ENCODE measurements at places on chromosomes 4 and X. TPM values are rescaled to one million over a fixed set of nuclear protein-coding genes. Genes with fewer than 3 reads are reported as not detected.

GRCh38 chr4:6443035-6444023, 29.1 kb downstream of the PPP2R2C start:
- DNase-seq: no peak
- no peak overlapping the region for H3K4me3 ChIP-seq
- H3K27me3 ChIP-seq: no peaks in the 10 kb centered on the region
- no peaks in the 10 kb centered on the region for H3K4me1 ChIP-seq
- no peaks in the 10 kb centered on the region for H3K36me3 ChIP-seq

- no peak overlapping the region for H3K27ac ChIP-seq
- no peaks in the 10 kb centered on the region for H3K36me3 ChIP-seq
- H3K4me1 ChIP-seq: no peaks in the 10 kb centered on the region
- no peaks in the 10 kb centered on the region for H3K27me3 ChIP-seq
- DNase-seq: no peak
- H3K4me3 ChIP-seq: no peak overlapping the region
Observed at GRCh38 chrX:139750390-139750789, 42.4 kb upstream of the MCF2 start.

GRCh38 chrX:87265518-87265917, 252.1 kb upstream of the KLHL4 start:
- H3K36me3 ChIP-seq: no peaks in the 10 kb centered on the region
- H3K27ac ChIP-seq: no peak overlapping the region
- no peak for DNase-seq

GRCh38 chr4:1964443-1964842, 44.3 kb downstream of the NELFA start:
- H3K4me1 ChIP-seq: no peaks in the 10 kb centered on the region
- no peak overlapping the region for H3K4me3 ChIP-seq
- no peak overlapping the region for H3K27ac ChIP-seq
- no peak for DNase-seq

- no peaks in the 10 kb centered on the region for H3K27me3 ChIP-seq
- no peaks in the 10 kb centered on the region for H3K36me3 ChIP-seq
- H3K4me1 ChIP-seq: no peaks in the 10 kb centered on the region
- no peak overlapping the region for H3K27ac ChIP-seq
- DNase-seq: no peak
Observed at GRCh38 chrX:52031371-52031770, 37.6 kb downstream of the MAGED4B start.

DNA sequence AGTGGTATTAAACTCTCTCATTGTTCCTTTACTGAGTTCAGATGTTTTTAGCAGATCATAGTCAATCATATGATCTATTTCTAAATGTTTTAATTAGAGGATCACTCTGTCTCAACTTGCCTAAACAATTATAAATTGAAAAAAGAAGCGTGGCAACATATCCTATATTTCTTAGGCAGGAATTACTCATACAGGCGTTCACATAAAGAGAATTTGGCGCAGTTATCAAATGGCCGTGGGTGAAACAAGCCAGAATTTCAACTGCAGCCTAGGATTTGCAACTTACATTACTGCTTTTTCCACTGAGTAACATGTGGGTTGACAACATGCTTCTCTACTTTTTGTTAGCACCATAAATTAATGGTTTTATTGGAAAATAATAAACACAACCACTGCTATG, 141.3 kb downstream of the CPE start:
- no peaks in the 10 kb centered on the region for H3K4me1 ChIP-seq
- no peaks in the 10 kb centered on the region for H3K27me3 ChIP-seq
- no peak overlapping the region for H3K4me3 ChIP-seq
- no peak overlapping the region for H3K27ac ChIP-seq
- no peaks in the 10 kb centered on the region for H3K36me3 ChIP-seq
- no peak for DNase-seq

- H3K27ac ChIP-seq: no peak overlapping the region
- H3K4me3 ChIP-seq: no peak overlapping the region
- H3K36me3 ChIP-seq: peaks cover 29% of the 10 kb centered on the region
- no peaks in the 10 kb centered on the region for H3K27me3 ChIP-seq
Observed at GRCh38 chrX:48595929-48596328, 1.4 kb upstream of the WDR13 start.

DNA sequence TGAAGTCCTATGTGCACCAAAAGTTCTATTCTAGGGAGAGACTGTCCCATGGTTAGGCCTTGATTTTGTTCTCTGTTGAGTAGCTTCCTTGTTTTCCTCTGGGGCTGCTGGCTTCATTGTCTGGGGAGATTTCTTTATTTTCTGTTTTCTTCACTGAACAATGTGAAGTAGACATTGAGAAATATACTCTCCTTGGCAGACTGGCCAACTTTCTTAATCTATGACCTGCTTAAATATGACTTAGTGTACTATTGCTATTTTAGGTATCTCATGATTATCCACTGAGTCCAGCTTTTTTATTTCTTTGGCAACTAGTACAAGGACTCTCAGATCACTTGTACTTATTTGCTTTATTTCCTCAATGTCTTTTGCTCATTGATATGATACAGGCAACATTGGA, 1594.6 kb downstream of the ARAP2 start:
- no peaks in the 10 kb centered on the region for H3K36me3 ChIP-seq
- H3K27ac ChIP-seq: no peak overlapping the region
- no peaks in the 10 kb centered on the region for H3K4me1 ChIP-seq
- H3K27me3 ChIP-seq: no peaks in the 10 kb centered on the region
- H3K4me3 ChIP-seq: no peak overlapping the region

DNA sequence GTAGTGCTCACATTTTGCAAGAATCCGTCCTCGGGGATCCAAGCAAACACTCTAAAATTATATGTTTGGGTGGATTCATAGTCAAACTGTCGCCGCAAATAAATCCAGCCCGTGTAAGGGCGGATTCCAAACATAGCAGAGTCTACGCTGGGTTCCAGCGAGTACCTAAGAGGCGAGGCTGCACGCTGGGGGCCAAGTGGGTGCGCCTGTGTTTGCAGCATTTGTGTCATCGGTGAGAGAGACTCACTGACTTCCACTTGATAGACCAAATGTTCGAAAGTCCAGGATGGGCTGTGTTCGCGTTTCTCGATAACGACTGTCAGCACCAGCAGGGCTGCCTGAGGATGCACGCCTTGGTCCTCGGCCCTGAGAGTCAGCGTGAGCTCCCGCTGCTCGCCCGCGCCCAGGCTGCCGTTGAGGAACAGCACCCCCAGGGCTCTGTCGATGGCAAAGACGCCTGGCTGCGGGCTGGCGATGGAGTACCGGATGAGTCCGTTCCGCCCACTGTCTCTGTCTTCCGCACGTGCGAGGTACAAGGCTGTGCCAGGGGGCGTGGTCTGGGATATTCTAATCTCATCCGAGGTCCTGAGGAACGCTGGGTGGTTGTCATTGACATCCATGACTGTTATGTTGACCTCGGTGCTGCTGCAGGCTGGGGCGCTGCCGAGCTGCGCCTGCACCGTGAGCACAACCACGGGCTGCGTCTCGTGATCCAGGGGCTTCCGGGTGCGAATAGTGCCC, 158.7 kb downstream of the DCHS2 start:
- no peaks in the 10 kb centered on the region for H3K36me3 ChIP-seq
- no peak overlapping the region for H3K4me3 ChIP-seq
- no peaks in the 10 kb centered on the region for H3K27me3 ChIP-seq
- DNase-seq: no peak
- H3K4me1 ChIP-seq: no peaks in the 10 kb centered on the region
- no peak overlapping the region for H3K27ac ChIP-seq

GRCh38 chr4:158667651-158668198, 4.0 kb downstream of the C4orf46 start:
- H3K27me3 ChIP-seq: no peaks in the 10 kb centered on the region
- H3K4me1 ChIP-seq: peaks cover 6% of the 10 kb centered on the region
- no peak overlapping the region for H3K27ac ChIP-seq
- H3K36me3 ChIP-seq: peaks cover 28% of the 10 kb centered on the region
- DNase-seq: no peak
- H3K4me3 ChIP-seq: no peak overlapping the region

GRCh38 chr4:7427831-7428260, 6.9 kb downstream of the PSAPL1 start:
- H3K36me3 ChIP-seq: no peaks in the 10 kb centered on the region
- H3K27ac ChIP-seq: no peak overlapping the region
- no peaks in the 10 kb centered on the region for H3K4me1 ChIP-seq
- DNase-seq: peak; percentile 17
- no peak overlapping the region for H3K4me3 ChIP-seq
- no peaks in the 10 kb centered on the region for H3K27me3 ChIP-seq

DNA sequence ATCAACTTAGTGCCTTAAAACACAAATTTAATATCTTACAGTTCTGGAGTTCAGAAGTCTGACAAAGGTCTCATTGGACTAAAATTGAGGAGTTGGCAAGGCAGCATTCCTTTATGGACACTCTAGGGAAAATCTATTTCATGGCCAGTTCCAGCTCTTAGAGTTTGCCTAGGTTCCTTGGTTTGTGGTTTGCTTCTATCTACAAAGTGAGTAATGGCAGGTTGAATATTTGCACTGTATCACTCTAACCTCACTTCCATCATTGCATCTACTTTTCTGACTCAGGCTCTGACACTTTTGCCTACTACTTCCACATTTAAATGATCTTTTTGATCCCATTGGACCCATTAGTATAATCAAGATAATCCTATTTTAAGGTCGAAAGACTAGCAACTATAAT, 64.7 kb upstream of the PCDH10 start:
- no peak overlapping the region for H3K4me3 ChIP-seq
- no peaks in the 10 kb centered on the region for H3K27me3 ChIP-seq
- no peaks in the 10 kb centered on the region for H3K36me3 ChIP-seq
- no peak for DNase-seq

DNA sequence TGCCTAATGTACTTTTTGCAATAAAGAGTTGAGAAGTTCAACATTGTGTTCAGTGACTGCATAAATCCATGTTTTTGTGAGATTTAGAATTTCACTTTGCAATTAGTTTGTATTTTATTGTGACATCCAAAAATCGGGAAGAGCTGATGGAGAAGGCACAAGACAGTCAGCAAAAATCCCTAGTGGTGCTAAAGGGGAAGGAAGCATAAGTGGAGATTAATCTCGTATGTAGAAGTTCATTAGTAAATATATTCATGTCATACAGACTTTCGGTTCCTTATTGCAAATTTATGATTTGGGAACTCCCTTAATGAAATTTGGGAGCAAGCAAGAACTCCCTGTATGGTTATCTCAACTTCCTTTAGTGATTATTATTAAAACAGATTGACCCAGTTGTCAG, 57.8 kb upstream of the SLC39A8 start:
- no peaks in the 10 kb centered on the region for H3K4me1 ChIP-seq
- H3K27ac ChIP-seq: no peak overlapping the region
- H3K36me3 ChIP-seq: no peaks in the 10 kb centered on the region
- H3K4me3 ChIP-seq: no peak overlapping the region

DNA sequence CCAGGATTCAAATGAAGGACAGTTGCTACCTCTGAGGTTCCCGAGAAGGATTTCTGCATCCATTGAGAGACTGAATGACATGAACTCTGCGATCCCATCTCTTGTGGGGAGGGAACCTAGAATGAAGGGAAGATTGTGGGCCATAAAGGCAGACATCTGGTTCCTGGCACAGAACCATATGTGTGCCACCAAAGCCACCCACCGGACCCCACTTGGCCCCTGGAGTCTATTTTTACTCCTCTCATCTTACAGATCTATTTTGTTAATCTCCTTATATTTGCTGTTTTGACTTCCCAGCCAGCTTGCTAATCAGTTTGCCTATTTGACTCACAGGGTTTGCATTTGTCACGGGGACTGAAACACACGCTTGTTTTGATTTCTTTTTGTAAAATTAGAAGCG, 7.3 kb downstream of the SOD3 start:
- no peaks in the 10 kb centered on the region for H3K27me3 ChIP-seq
- H3K27ac ChIP-seq: no peak overlapping the region
- no peak for DNase-seq
- H3K4me3 ChIP-seq: no peak overlapping the region

- H3K27ac ChIP-seq: no peak overlapping the region
- no peaks in the 10 kb centered on the region for H3K36me3 ChIP-seq
- peaks cover 7% of the 10 kb centered on the region for H3K4me1 ChIP-seq
Observed at GRCh38 chr4:53777244-53777984, 186.1 kb upstream of the LNX1 start.

GRCh38 chrX:111511477-111511876, at the start of gene SERTM2:
Gene SERTM2, plus strand, starts transcription at chrX:111511645. Its CDS starts 7,213 bp downstream, at chrX:111518858.
- no peaks in the 10 kb centered on the region for H3K36me3 ChIP-seq
- H3K27me3 ChIP-seq: no peaks in the 10 kb centered on the region
- H3K4me3 ChIP-seq: no peak within 1 kb of the TSS
- no peaks in the 10 kb centered on the region for H3K4me1 ChIP-seq
- no peak within 1 kb of the TSS for H3K27ac ChIP-seq

DNA sequence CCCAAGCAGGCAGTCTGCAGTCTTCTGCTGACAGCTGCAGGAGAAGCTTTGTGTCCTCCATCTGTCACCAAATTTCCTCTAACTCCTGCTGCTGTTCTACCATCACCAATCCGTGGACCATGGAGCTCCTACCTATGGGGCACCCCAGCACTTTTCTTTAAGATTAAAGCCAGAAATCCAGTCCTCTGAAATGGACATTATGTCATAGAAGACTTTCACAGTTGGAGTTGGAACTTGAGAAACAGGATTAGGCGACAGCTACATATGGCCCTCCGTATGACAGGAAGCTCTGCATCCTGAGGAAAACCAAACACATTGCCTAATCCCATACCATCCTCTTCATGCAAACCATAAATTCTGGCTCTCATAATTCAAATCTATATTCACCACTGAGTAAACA, 470.6 kb upstream of the GALNTL6 start:
- H3K4me3 ChIP-seq: no peak overlapping the region
- no peaks in the 10 kb centered on the region for H3K36me3 ChIP-seq
- no peak overlapping the region for H3K27ac ChIP-seq
- no peaks in the 10 kb centered on the region for H3K4me1 ChIP-seq
- no peaks in the 10 kb centered on the region for H3K27me3 ChIP-seq

DNA sequence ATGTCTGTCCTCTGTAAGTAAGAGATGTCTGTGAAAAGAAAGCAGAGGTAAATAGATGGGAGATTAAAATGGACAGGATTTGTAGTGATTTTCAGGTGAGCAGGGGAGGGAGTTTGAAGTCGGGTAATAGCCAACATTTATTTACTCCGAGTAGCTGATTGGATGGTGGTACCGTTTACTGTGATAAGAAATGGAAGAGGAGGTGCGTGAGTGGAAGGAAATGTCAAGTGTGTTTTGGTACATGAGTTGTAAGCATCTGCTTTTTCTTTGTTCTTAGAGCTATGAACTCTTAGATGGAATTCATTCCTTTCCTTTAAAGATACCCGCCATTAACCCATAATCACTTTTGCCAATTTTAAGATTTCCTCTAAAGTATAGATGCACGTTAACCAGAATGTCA, 45.5 kb downstream of the SGMS2 start:
- no peak overlapping the region for H3K4me3 ChIP-seq
- DNase-seq: no peak
- H3K27me3 ChIP-seq: no peaks in the 10 kb centered on the region
- no peaks in the 10 kb centered on the region for H3K36me3 ChIP-seq
- no peak overlapping the region for H3K27ac ChIP-seq

TCEAL7 gene
- total RNA-seq: not detected

ASB9 gene
- total RNA-seq: 1.4 TPM

UBA6 gene
- total RNA-seq: 207 TPM

TRPC3 gene
- total RNA-seq: 3.3 TPM

CTAG1A gene
- total RNA-seq: not detected

PPARGC1A gene
- total RNA-seq: 0.18 TPM

PPP4R3C gene
- total RNA-seq: not detected

TRIM75 gene
- not detected for total RNA-seq

WDFY3 gene
- 41.6 TPM for total RNA-seq

PNMA3 gene
- total RNA-seq: not detected
